NCI-H446 (cell line): ENCODE measurements at places on chromosomes 12 and 14.

GRCh38 chr12:3712209-3712992 lies 40.5 kb downstream of the CRACR2A start:
- DNase-seq, result peak; percentile 33

GRCh38 chr12:27635349-27635972 lies 60.8 kb upstream of the REP15 start:
- peak; percentile 60 for DNase-seq

GRCh38 chr14:67643713-67644112 lies 24.0 kb downstream of the ARG2 start:
- no peak for DNase-seq

DNA sequence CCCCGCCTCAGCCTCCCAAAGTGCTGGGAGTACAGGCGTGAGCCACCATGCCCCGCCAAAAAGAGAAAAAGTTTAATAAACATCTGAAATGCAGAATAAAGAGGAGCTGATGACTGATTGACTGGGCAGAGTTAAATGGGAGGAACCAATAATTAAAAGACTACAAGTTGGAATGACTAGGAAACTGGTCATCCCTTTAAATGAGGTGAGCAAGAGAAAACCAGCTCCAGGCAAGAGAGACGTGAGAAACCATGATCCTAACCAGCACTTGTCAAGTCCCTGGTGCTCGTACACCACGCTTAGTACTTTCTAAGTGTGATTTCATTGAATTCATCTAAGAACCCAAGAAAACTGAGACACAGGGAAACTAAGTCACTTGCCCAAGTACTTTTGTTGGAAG lies 47.9 kb downstream of the MAP1LC3B2 start:
- DNase-seq, result no peak

DNA sequence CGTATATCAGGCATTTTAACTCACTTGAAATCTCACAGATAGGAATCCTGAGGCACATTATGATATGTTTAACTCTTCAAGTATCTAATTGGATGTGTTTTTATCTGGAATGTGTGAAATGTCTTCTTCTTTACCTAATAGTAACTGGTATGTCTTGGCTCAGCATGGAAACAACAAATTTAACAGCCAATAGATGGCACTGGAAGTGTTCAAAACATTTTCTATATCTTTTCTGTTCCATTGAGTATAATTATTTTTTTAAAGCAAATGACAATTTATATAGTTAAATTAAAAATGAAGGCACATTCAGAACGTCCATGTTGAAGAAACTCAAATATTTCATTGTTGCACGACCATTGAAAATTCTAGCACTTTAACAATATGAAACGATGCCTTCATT lies 164.6 kb upstream of the SLC16A7 start:
- no peak for DNase-seq

- no peak for DNase-seq
Observed at GRCh38 chr12:47717046-47717442, 8.2 kb downstream of the ENDOU start.

DNA sequence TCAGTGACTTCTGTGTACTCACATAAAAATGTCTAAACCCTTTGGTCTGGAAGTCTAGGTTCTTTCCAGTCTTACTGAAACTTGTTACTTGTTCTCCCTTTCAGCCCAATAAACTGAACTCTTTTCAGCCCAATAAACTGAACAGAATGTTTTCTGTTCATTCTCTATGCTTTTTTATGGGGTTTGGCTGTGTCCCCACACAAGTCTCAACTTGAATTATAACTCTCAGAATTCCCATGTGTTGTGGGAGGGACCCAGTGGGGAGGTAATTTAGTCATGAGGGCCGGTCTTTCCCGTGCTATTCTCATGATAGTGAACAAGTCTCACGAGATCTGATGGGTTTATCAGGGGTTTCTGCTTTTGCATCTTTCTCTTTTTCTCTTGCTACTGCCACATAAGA lies 15.0 kb upstream of the NEDD1 start:
- no peak for DNase-seq

DNA sequence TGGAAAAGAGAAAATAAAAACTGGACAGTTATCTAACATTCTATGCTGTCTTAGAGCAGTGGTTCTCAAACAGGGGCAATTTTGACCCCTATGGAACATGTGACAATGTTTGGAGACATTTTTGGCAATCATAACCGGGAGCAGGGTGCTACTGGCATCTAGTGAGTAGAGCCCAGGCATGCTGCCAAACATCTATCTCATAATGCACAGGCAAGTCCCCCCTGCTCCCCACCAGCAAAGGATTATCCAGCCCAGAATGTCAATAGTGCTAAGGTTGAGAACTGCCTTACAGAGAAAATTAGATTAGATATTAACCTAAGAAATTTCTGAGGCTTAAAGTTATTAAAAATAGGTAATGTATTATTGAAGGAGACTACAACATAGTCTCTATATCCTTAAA lies 22.9 kb upstream of the CATSPERB start:
- no peak for DNase-seq

DNA sequence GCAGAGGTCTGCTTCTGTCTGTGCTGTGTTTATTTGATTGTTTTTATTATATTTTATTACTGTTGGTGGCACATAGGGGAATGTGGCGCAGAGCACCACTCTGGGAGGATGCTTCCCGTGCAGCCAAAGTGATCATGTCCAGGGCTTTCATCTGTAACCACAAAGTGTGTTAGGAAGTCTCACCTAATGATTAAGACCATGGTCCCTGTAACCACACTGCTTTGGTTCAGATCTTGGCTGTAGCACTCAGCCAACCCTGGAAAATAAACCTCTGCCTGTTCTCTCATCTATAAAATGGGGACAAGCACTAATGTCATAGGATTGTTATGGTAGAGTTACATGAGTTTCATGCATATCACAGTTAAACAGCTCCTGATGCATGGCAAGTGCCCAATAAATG lies 1.9 kb downstream of the RESF1 start:
- DNase-seq, result no peak

- peak; percentile 78 for DNase-seq
Observed at GRCh38 chr12:64610660-64611340, 505 bp downstream of the RASSF3 start.

- DNase-seq, result no peak
Observed at GRCh38 chr12:72271451-72272090, 599 bp upstream of the TRHDE start.

GRCh38 chr12:124277394-124278241 lies 17.3 kb upstream of the RFLNA start:
- no peak for DNase-seq

DNA sequence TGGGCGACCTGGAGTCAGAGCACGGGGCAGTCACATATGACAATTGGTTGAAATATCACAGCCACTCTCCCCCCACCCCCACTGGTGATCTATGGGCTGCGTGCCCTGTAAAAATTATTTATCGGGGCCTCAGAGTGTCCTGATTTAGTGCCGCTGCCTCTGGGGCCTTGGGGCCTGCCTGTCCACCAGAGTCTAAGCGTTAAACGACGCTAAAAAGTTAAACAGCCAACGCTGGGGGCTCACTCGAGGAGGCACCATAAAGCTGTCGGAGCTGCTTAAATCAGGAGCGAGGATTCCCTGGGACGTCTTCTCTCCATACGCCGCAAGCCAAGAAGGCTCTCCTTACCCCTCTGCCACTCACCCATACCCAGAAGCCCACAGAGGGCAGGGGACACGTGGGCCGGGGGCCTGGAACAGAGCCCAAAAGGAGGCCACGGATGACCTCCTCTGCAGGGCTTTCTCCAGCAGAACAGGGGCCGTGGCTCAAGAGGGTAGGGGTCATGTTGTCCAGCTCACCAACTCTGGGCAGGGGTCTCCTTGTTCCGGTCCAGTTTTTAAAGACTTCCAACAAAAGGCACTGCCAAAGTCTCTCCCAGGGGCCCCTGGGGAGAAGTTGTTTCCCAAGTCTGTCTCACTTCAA lies 42.2 kb downstream of the SMUG1 start:
- DNase-seq, result no peak

DNA sequence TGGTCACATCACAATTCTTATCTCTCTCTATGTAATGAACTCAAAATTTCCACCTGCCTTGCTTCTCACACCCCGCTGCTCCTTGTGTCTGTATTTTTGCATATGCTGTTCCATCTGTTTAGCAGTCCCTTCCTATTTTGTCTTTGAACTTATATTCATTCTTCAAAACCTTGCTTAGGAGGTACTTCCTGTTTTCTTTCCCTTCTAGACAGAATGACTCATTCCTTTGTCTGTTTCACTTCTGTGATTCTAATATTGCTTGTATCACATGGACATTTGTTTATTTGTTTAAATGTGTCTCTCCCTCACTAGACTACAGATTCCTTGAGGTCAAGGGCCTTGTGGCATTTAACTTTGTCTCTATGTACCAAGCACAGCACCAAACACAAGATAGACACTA lies 424.2 kb downstream of the ETNK1 start:
- DNase-seq, result no peak

DNA sequence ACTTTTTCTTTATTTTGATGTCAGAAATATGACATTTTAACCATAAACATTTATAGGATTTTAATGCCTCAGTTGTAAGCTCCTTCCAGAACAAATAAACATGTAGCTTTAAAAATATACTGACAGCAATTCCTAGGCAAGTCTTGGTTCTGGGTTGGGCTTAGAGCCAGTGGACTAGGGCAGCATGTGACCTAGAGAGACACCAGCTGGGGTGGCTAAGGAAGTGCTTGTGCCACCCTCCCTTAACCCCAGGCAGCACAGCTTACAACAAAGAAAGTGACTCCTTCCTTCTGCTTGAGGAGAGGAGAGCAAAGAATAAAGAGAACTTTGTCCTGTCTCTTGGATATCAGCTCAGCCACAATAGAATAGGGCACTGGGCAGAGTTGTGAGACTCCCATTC lies 61.6 kb upstream of the KTN1 start:
- no peak for DNase-seq

DNA sequence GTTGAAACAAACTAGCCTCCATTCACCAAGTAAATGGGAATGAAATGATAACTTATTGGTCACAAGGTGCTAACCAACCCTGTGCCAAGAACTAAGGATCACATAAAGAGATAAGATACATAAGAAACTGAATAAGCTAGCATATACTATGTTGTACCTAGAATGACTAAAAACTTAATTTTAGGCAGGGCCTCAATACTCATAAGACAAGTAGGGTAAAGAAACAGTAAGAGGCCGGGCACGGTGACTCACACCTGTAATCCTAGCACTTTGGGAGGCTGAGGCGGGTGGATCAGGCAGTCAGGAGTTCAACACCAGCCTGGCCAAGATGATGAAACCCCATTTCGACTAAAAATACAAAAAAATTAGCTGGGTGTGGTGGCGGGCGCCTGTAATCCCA lies 17.7 kb downstream of the GDF11 start:
- no peak for DNase-seq

DNA sequence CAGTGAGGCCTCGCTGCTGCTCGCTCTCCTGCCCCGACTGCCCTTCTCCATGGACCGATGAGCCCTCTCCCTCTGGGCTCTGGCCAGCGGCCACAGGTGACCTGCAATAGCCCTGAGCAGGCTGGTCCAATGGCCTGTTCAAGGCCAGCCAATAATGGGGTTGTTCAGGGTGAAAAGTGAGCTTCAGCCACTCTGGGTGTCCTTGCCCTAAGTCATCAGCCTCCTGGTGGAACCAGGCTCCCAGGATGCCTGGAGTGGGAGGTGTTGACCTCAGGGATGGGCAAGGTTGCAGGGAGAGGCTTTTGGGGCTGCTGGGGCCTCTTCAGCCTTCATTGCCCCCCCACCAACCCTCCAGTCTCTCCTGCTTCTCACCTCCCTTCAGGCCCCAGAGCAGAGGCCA lies 79.7 kb downstream of the RFLNA start:
- DNase-seq, result no peak

- peak; percentile 29 for DNase-seq
Observed at GRCh38 chr14:97978341-97978740, 1181.2 kb downstream of the VRK1 start.

GRCh38 chr12:104495786-104496185 lies 39.0 kb downstream of the CHST11 start:
- no peak for DNase-seq

GRCh38 chr12:104928036-104928745 lies 29.9 kb downstream of the SLC41A2 start:
- peak; percentile 33 for DNase-seq

- DNase-seq, result no peak
Observed at GRCh38 chr14:50089208-50089607, 27.2 kb downstream of the VCPKMT start.

- DNase-seq, result no peak
Observed at GRCh38 chr14:69863083-69863482, 16.1 kb upstream of the SMOC1 start.

DNA sequence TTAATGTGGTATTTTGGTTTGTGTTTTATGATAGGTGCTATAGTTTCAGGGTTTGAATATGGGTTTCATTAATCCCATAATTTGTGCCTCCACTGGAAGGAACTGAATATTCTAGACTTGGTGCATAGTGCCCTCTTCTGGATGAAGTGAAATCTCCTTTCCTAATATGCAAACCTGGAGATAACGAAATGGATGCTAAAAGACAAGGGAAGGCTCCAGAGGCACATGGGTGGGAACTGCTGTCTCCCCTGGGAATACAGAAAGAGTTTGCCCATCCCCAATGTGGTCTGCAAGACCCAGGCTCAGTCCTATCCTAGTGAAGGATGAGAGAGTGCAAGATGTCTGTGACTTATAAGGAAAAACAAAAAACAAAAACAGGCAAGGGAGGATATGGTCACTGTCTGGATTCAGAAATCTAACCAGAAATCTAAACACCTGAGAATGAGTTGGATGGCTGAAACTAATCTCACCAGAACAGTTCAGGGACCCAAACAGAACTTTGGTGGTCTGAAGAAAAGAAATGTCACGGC lies 142.3 kb upstream of the TMPO start:
- peak; percentile 61 for DNase-seq

DNA sequence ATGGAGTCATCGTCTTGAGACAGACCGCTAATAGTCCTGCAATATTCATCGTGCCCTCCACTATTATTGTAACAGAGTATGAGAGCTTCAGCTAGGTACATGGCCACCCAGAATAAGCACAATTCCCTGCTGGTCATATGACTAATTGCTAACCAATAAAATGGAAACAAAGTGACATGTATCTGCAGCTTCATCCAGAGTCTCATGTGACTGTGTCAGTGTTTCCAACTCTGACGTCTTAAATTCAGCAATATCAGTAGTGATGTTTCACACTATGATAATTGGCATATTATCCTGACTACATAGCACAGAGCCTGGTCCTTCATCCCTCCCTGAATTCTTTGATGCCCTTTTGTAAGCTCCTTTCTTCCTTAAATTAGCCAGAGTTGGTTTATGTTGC lies 167.4 kb downstream of the RPS29 start:
- DNase-seq, result no peak

DNA sequence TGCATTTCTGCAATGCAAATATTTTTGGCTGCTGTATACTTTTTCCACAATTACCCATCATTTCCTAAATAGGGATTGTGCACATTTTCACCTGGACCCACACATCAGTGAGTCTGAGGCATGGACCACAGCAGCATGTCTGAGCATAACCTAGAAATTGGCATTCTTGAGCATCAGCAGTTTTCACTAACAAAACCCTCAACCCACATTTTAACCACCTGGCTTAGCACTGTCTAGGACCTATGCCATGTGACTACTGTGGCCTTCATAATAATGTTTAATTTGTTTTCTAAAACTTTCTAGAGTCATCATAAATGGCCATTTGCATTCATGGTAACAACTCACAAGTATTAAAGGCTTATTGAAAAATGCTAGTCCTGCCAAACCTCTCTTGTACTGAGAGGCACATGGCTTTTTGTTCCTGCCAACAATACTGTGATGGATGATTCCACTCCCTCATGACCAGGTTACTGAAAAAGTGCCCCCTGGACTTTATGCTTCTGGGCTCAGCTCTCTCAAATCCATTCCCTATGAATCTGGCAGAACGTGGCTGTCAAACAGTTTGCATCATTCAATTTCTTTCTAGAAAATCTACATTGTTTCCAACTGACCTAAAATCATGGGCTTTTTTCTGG lies 240.0 kb downstream of the MDGA2 start:
- no peak for DNase-seq

- no peak for DNase-seq
Observed at GRCh38 chr12:62484233-62484632, 17.6 kb downstream of the MON2 start.
